ENCODE measurements at places on chromosomes 5 and 9. TPM values are rescaled to one million over a fixed set of nuclear protein-coding genes. Genes with fewer than 3 reads are reported as not detected.

Gene ZNG1C
- total RNA-seq: 32.5 TPM

Gene SCGB3A1
- total RNA-seq: 16.5 TPM

Gene IFNA13
- not detected for total RNA-seq

Gene ELAVL2
- total RNA-seq: 1.8 TPM

Gene GLRA1
- not detected for total RNA-seq

Gene SPAAR
- 1.8 TPM for total RNA-seq

Gene FRMPD1
- total RNA-seq: 3.3 TPM

Gene PPIC
- 42.9 TPM for total RNA-seq

Gene COL15A1
- total RNA-seq: 455 TPM

Gene DBH
- 0.10 TPM for total RNA-seq

Gene TAF11L10
- not detected for total RNA-seq

Gene ENTPD8
- 0.31 TPM for total RNA-seq

Gene NFIB
- 161 TPM for total RNA-seq

Gene TPPP
- total RNA-seq: 10.5 TPM

Gene RFX3
- total RNA-seq: 16.4 TPM

Gene PRDM9
- not detected for total RNA-seq

Gene SPINK4
- not detected for total RNA-seq

Gene RGS14
- total RNA-seq: 14.8 TPM

Gene NKD2
- 7.3 TPM for total RNA-seq

Gene NTNG2
- 1.3 TPM for total RNA-seq

Gene MARCOL
- total RNA-seq: not detected
